ENCODE measurements at places on chromosomes 16 and 17.
A peak's percentile ranks its signal among the peaks of the same experiment; 100 is the strongest.

- no peak for DNase-seq
These were observed 3.9 kb upstream of the ZNF207 start for GRCh38 chr17:32345951-32346600.

GRCh38 chr16:4660454-4661007 lies 32.8 kb upstream of the NUDT16L1 start:
- DNase-seq: peak; percentile 86

GRCh38 chr17:31570951-31571892 lies 179.7 kb downstream of the RAB11FIP4 start:
- DNase-seq: no peak

- no peak for DNase-seq
These were observed 15.6 kb downstream of the QPRT start for GRCh38 chr16:29694384-29695195.

- no peak for DNase-seq
These were observed 95.1 kb downstream of the TBC1D16 start for GRCh38 chr17:79940459-79941087.

DNA sequence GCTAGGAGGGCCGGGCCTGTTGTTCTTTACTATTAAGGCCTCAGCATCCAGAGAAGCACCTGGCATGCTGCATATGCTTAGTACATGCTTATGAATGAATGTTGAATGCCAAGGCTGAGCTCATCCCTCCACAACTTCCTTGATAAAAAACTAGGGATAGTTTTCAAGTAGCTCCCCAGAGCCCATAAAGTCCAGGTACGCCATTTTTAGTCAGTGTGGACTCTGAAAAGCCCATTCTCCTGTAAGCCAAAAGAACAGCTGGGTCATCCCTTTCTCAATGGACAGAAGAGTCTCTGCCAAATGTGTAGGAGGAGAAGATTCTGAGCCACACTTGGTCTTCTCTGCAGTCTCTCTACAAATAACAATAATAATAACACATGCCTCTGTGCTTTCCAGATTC lies 8.9 kb upstream of the ITGB3 start:
- no peak for DNase-seq

DNA sequence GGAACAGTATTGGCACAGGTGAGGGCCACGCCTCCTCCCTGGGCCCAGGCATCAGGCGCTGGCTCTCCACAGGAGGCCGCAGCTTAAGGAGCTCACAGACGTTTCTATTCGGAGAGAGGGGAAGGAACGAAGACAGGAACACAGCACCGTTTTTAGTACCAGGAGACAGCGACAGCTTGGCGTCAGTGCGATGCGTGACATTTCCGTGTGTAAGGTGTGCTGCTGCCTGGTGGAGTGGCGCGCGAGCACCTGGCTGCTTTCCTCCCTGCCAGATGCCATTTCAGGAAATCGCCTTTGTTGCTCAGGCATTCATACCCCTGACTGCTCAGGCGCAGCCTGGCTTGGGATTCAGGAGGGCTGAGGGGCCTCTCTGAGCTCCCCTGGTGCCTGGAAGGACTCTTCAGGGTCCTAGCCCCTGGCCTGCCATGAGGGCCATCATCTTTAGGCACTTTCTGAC lies 367.5 kb downstream of the CPPED1 start:
- DNase-seq: no peak

DNA sequence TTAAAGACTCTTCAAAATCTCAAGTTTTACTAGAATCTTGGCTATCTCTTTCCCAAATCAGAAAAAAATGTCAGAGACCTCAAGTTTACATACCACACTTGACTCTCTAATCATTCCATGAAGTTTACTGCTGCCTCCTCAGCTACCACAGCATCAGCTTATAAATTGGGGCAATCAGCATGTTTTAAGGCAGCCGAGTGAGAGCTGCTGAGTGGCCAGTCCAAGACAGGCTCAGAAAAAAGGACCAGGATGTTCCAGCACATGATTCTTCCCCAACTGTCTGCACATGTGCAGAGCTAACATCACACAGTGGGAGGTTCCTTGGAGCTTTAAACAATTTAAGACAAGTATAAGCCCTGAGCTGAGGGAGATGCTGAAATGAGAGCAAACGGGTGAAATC lies 140.6 kb upstream of the NUDT7 start:
- no peak for DNase-seq

- no peak for DNase-seq
These were observed 26.3 kb downstream of the SLC6A2 start for GRCh38 chr16:55682086-55682485.

DNA sequence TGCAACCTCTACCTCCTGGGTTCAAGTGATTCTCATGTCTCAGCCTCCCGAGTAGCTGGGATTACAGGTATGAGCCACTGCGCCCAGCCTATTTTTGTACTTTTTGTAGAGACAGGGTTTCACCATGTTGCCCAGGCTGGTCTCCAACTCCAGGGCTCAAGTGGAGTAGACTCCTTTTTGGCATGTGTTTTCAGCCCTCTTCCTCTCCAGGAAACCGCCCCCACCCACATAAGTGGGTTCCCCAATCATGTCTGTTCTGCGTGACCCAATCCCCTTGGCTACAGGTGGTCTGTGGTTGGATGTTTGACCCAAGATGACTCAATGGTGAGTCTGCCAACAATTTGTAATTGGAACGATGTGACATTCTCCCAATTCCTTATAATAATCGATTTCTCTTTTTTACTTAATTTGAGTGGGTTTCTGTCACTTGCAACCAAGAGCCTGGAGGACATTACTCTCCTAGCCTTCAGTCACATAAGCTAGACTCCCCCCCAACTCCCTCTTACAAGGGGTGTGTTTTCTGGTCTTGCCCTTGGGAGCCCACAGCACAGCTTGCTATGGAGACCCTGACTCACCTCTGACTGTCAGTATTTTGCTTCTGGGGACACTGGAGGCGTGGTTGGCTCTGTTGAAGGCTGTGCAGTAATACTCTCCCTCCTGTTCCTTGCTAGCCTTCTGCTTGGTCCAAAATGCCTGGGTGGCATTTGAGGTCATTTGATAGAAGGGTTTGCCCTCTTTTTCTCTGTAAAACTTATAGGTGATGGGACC lies 34.9 kb downstream of the PECAM1 start:
- DNase-seq: no peak

DNA sequence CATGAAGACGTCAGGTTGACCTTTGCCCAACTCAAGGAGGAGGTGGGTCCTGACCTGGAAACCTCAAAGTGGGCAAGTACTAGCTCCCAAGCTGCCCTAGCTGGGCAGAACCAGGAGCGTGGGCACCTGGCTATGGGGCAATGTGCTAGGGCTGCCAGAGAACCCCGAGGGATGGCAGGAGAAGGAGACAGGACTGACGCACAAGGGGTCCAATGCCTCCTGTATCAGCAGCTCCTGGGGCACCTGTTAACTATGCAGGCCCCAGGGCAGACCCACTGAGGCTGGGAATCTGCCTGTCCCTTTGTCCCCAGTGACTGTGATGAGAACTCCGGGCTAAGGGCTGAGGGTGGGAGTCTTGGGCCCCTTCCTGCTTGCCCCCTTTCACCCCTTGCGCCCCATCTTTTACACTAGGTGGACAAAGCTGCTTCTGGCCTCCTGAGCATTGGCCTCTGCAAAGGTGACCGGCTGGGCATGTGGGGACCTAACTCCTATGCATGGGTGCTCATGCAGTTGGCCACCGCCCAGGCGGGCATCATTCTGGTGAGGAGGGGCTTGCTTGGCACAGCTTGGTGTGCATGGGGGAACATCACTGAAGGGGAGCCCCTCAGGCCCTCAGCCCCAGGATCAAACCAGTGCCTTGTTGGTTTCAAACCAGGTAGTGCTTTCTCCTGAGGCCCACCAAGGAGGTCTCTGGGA lies 7.7 kb downstream of the CHAD start:
- DNase-seq: no peak

DNA sequence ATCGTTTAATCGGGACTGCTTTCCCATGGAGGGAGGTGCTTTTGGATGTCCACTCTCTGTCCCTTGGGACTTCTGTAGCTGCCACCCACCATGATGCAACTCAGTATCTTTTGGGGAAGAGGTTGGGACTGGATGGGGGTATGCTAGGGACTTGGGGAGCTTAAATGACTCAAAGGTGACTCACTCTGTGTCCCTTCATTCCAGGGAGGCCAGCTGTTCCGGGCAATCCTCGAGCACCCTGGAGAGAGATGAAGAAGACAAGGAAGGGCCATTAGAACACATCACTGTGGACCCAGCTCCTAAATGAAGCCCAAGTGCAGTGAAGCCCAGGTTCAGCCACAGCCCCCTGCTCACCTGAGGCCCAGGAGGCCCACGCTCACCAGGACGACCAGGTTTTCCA lies 4.6 kb downstream of the COL1A1 start:
- DNase-seq: no peak

DNA sequence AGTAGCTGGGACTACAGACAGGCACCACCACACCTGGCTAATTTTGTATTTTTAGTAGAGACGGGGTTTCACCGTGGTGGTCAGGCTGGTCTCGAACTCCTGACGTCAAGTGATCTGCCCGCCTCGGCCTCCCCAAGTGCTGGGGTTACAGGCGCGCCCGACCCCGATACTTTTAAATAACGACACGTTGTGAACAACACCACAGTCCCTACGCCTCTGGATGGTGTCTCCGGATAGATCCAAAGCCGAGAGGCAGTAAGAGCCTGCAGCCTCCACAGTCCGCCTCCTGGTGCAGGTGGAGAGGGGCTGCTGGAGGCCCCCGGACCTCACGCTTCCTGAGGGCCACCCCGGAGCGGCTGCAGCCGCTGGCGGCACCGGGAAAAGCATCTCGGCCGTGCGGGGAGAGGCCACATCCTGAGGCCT lies 741 bp upstream of the TLCD3A start:
- no peak for DNase-seq

DNA sequence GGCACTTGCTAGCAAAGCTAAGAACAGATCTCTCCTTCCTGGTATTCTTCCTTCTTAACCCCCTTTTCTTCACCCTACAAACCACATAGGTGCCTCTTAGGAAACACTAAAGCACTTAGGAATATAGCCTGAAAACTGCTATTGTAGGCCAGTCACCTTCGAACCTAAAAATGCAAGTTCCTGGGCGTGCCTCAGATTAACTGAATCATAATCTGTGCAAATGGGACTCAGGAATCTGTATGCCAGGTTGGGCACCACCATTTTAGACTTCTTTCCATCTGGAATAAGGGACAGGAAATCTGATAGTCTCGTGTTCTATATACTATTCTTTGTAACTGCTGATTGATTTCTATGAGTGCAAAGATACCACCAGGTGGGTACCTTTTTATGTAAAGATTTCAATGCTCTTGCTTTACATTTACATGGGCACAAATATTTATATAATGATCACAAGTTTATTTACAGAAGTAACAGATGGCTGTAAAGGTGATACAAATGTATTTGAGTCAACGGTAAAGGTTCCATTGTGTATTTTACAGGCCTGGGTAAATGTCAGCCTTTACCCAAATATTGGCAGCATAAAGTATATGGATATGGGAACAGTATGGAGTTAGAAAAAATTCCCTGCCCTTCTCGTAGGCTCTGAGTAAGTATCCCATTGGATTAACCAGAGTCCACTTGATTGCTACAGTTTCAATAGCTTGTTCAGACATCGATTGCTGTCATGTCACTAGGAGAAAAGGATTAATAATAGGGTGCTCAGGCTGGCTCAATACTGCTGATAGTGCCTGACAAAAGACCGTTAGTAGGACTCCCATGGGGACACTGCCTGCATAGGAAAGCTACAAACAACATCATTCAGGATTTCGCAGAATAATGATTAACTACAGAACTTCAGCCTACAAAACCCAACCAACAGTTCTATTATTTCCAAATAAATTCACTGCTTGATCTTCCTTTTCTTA lies 124.7 kb downstream of the SNX11 start:
- DNase-seq: no peak

DNA sequence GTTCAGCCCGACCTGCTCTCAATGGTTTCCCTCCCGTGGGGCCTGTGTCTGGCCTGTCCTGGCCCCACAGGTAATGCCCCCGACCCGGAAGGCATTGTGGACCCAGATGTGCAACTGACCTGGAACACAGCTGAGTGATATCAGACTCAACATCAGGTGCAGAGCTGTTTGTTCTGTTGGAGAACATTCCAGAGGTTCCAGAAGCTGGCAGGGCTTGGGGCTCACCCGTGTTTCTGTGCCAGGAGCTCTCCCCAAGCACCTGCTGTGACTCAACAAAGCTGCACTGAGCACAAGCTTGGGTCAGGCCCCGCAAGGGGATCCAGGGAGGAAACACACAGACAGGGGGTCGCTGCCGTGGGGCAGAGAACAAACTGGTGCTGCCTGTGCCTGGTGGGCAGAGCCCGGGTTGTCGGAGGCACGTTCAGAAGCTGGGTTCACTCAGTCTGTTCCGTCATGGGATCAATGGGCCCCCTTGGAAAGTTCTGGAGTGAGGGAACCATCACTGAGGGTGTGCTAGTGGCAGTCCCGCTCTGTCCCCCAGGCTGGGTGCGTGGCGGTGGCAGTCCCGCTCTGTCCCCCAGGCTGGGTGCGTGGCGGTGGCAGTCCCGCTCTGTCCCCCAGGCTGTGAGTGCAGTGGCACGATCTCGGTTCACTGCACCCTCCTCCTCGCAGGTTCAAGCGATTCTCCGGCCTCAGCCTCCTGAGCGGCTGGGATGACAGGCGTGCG lies 22.1 kb downstream of the HS3ST6 start:
- DNase-seq: no peak

DNA sequence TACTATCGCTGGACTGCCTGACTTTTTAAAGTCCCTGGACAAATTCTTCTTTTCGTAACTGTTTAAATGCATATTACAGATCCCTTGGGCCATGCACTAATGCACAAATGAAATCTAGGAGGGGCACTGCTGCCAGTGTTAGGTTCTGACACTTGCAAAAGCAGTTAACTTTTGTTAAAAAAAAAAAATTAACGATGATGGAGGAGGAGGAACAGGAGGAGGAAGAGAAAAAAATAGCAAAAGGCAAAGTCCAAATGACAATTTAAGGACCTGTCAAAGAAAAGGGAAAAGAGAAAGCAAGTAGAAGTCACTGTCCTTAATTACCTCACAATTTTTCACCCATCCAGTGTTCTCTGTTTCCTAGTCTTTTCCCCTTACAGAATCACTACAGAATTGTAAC lies 97.8 kb upstream of the CORO6 start:
- no peak for DNase-seq

DNA sequence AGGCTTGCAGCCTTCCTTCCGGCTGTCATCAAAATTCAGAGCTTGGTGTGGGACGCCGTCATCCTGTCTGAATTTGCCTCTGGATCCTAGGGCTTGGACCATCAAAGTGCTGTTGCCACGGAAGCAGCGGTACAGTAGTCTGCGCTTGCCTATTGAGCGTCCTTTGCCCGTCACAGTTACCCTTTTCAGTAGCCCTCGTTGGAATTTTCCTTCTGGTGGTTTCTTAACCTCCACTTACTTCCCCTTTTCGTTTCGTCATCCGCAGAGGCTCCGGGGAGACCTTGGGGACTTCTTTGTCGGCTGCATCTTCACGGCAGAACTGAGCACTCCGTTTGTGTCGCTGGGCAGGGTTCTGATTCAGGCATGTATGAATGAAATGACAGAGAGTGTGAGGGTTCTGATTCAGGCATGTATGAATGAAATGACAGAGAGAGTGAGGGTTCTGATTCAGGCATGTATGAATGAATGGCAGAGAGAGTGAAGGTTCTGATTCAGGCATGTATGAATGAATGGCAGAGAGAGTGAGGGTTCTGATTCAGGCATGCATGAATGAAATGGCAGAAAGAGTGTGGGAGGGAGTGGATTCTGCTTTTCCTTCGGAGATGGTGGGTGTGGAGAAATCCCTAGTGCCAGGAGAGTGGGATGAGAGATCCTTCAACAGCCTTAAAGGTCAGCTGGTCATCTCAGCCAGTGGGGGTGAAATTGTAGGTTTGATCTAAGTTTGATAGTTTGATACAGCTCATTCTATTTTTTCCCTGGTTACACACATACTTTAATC lies 8.0 kb downstream of the TLCD3A start:
- no peak for DNase-seq

- no peak for DNase-seq
These were observed 11.7 kb upstream of the CPPED1 start for GRCh38 chr16:12815361-12815760.

- DNase-seq: no peak
These were observed 22.7 kb upstream of the ATP2A3 start for GRCh38 chr17:3986939-3987335.

Data from stimulated activated CD8-positive, alpha-beta memory T cell treated with anti-CD3 and anti-CD28 coated beads, Interleukin-4, amount 100 ng/mL, for 24 hours (primary cell).